ENCODE measurements at places on chromosomes 1 and 21. TPM values are rescaled to one million over a fixed set of nuclear protein-coding genes. Genes with fewer than 3 reads are reported as not detected.

Gene AADACL4
- not detected for total RNA-seq

Gene LHX8
- not detected for total RNA-seq

Gene OSCP1
- total RNA-seq = 7.8 TPM

DNA sequence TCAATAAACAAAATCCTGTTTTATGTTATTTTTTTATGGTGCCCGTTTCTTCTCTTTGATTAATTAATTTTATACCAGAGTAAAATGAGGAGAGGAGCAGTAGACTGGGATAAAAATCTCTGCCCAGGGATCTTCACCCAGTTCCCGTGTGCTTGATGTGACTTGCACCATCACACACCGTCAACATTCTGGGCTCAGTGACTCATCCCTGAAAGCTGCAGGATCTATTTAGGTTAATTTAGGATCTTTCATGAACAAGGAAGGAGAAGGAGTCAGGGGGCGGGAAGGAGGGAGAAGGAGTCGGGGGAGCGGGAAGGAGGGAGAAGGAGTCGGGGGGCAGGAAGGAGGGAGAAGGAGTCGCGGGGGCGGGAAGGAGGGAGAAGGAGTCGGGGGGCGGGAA lies 182.4 kb downstream of the SMYD3 start:
- peak; percentile 14 for DNase-seq

Gene THEM4
- 12.4 TPM for total RNA-seq

GRCh38 chr1:71885171-71885570 lies 397.2 kb downstream of the NEGR1 start:
- DNase-seq = no peak

Gene RYR2
- 0.90 TPM for total RNA-seq

- DNase-seq = no peak
These were observed 58.5 kb upstream of the LRRC8D start for GRCh38 chr1:89762386-89762778.

Gene FAM3B
- not detected for total RNA-seq

GRCh38 chr1:65432918-65433317 lies 12.4 kb downstream of the LEPR start:
- no peak for DNase-seq

GRCh38 chr1:238652346-238652968 lies 733.9 kb upstream of the CHRM3 start:
- DNase-seq = no peak

- no peak for DNase-seq
These were observed 256.3 kb upstream of the IRF2BP2 start for GRCh38 chr1:234866007-234866866.

GRCh38 chr1:56525489-56526041 lies 53.8 kb downstream of the PLPP3 start:
- no peak for DNase-seq

- peak; percentile 14 for DNase-seq
These were observed 31.2 kb downstream of the FMN2 start for GRCh38 chr1:240122639-240123613.

Gene MARK1
- 12.1 TPM for total RNA-seq

DNA sequence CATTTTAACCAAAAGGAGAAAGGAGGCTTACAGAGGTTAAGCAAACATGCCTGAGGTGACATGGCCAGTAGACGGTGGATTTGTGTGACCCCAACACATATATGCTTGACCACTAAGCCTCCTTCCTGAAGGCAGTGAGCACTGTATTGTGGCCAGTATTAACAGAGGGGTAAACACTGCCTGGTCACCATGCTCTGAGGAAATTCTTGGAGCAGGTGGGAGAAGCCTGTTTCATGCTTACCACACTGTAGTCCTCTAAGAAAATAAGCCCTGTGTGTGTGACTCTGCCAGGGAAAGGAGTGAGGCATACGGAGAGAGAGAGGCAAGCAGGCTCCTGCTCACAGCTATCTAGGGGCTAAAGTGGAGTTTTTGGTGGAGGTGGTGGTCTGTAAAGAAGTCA lies 102.7 kb downstream of the KCND3 start:
- no peak for DNase-seq

DNA sequence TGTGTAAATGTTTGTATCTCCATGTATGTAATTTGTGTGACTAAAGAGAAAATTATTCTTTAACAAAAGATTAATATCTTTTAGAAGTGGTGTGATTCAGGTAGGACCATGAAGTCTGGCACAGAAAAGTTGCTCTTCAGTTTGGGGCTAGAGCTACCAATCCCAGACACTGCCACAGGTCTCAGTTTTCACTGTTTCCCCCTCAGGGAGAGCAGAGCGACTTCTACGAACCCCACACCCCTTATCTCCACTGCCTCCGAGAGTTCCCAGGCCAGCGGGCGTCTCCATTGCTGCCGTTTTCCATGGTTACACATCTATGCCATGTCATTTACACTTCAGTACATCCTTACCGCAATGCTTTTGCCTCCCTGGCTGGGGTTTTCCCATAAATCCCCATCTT lies 93.0 kb upstream of the SMYD2 start:
- peak; percentile 24 for DNase-seq

Gene AKNAD1
- total RNA-seq = not detected

Gene DPT
- total RNA-seq = not detected

GRCh38 chr1:21680381-21680780 lies 11.2 kb upstream of the RAP1GAP start:
- DNase-seq = no peak

DNA sequence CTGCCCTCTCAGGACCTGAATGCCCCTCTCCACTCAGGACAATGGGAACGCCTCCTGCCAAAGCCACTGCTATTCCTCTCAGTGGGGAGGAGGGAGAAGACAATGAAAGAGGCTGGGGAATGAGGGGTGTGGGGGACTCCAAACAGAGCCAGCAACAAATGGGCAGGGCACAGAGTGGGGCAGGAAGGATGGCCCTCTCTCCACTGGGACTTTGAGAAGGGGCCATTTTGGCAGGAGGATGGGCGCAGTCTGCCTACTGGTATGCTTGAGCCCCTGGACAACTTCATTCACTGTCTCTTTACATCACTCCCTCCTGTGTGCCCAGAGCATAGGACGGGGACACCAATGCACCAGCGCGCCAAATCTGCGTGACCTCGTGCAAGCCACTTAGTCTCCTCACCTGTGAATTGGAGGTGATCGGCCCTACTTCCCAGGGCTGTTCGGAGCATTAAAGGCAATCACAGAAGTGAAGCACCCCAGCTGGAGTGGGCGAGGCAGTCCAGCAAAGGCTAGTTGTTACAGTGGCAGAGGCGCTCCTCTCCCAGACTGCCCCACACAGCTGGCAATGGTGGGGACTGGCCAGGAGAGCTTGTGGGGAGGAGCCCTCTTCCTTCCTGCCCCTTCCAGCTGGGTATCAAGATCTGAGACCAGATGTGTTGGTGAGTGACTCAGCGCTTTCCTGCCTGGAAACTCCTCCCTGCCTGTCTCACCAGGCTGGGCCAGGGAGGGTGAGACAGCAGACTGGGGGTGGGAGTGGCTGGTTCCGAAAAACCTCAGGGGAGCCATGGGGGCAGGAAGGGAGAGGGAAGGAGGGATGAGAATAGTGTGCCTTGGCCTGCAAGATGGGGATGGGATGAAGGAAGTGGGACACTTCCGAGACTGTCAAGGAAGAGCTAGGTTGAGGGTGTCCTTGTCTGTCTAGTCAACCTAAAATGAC lies 22.4 kb upstream of the SYNC start:
- DNase-seq = peak; percentile 41

Gene PYHIN1
- total RNA-seq = not detected

All from neural progenitor cell (in vitro differentiated cells).